PC-9 (cell line): ENCODE measurements at places on chromosomes 2 and 18. TPM values are rescaled to one million over a fixed set of nuclear protein-coding genes. Genes with fewer than 3 reads are reported as not detected.

GRCh38 chr18:1840878-1841277, 730.4 kb downstream of the METTL4 start:
- no peak for DNase-seq

DNA sequence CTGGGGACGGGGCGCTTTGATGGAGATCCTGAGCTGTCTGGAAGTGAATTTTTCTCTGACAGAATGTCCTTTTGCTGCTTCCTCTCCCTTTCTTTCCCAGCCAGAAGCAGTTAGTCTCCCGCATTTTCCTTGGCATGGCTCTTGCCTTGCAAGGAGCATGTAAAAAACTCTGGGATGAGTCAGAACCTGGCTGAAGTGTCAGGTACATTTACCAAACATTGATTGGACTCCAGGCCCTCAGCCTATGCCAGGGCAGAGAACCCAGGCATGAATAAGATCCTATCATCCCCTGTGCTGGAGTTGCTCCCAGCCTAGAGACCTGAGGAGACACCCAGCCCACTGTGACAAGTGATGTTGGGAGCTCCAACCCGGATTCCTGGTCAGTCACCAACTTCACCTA, 21.6 kb downstream of the STON1 start:
- DNase-seq: no peak

DNA sequence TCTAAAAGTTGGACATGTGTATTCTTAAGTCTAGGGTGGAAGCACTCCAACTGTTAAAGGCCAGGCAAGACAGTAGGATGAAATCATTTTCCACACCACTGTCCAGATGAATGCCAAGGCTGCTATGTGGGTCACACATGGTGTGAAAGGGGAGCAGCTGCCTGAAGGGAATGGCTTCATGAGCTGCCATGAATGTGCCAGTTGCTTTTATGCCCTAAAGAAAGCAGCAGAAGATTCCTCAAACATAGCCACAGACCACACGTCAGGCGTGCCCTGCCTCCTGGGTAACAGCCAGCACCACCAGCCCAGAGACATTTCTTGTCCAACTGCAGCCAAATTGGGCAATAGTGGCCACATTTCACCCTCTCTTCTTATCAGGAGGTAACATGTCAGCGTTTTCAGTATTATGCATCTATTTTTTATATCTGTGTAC, 130.2 kb downstream of the MTCL1 start:
- DNase-seq: no peak

DNA sequence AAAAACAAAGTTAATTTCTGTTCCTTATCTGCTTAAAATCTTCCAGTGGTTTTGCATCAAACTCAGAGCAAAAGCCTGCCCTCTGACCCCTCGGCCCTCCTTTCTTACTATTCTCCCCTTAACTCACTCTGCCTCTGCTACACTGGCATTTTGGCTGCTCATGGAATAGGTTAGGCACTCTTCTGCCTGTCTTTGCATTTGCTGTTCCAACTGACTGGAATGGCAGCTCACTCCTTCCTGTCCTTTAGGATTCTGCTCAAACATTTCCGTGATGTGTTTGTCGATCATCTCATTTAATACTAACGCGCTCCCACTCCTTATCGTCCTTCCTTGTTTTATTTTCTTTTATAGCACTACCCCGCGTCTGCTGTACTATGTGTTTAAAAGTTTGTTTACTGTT, 815 bp downstream of the CEBPZ start:
- DNase-seq: no peak

DNA sequence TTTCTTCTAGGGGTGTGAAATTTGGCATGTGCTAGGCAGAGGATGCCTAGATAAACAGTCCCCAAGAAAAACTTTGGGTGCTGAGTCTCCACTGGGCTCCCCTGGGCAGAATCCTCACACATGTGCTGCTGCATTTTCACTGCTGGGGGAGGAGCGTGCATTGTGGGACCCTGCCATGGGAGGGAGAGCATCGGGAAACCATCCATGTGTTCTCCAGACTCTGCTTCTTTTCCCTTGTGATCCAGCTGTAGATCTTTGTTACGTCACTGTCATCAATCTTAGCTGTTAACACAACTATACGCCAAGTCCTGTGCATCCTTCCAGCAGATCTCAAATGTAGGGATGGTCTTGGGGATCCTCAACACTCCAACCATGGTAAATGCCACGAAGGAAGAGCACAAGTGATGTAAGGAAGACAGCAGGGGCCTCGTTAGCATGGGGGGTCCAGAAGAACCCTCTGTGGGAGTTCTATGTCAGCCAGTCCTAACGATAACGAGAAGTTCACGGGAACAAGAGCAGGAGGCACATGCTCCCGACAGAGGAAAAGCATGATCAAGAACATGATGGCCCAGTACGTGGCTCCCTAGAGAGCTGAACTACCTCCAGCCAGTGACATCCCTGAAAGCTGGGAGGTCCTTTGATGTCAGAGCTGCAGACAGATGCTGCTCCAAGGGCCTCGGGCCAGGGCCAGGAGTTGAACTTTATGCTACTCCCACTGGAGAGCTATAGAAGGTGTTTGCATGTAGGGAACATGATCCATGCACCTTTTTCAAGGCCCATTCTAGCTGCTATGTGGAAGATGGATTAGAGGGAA, 41.1 kb upstream of the NPAS2 start:
- DNase-seq: no peak

GRCh38 chr18:25145731-25146511, 206.0 kb downstream of the ZNF521 start:
- DNase-seq: no peak

GRCh38 chr2:102619414-102620319, at the start of gene SLC9A2:
SLC9A2 (plus strand) TSS chr2:102619553; CDS start chr2:102619849, 296 bp downstream.
- DNase-seq: no peak

- DNase-seq: no peak
Observed at GRCh38 chr2:96137321-96138178, 752 bp downstream of the ASTL start.

Gene DSC3
- total RNA-seq: not detected in 2 replicates

Gene CCDC85A
- total RNA-seq: 0.10 TPM in 1 of 2 replicates, not detected in the other
